ENCODE measurements at places on chromosomes 6 and 20. TPM values are rescaled to one million over a fixed set of nuclear protein-coding genes. Genes with fewer than 3 reads are reported as not detected.

- DNase-seq = peak; percentile 28
Observed at GRCh38 chr6:36962874-36963273, 8.3 kb downstream of the PI16 start.

Gene RIMS4
- total RNA-seq = 10.9 TPM

Gene ADGRB3
- total RNA-seq = not detected

Gene TREM2
- total RNA-seq = not detected

Gene BPIFB4
- not detected for total RNA-seq
